ENCODE measurements at places on chromosomes 16 and 17.

DNA sequence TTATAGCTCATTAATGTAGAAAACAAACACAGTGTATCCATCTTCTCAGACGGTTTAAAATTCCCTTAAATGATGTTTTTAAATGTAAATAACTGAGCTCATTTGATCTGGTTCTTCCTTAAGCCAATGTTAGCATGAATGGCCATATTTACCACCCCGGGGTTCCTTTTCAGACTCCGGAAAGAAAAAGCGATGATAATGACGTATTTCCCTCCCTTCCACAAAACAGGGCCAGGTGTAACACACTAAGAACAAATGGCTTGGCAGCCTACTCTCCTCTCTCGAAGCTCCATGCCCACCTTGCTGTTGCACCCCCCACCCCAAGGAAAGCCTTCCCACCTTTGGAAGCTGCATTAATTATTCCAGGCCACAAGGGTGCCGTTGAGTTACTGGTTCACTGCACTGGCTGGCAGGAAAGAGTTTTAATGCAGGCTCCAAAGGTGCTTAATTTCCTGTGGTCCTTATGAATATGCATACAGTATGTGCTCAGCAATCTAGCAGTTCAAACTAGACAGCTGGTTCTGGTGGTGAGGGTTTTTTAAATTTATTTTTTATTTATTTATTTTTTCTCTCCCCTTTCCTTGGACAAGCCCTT, 378.9 kb downstream of the WWOX start:
- no peak for DNase-seq

- DNase-seq = no peak
Observed at GRCh38 chr17:55336426-55336825, 71.7 kb downstream of the HLF start.

GRCh38 chr17:8069587-8069860, 18.0 kb downstream of the ALOX12B start:
- DNase-seq = no peak

DNA sequence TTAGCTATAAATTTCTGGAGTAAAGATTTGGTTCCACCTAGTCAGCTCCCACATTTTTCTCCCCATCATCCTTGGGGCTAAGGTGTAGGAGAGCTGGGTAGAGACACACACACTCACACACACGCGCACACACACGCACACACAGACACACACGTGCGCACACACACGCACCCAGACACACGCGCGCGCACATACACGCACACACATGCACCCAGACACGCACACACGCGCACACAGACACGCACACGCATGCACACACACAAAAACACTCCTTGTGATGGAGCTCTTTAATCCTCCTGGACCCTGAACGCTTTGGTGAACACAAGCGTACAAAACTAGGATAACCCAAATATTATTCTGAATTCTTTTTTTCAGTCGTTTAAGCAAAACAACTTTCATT, 253.6 kb downstream of the C16orf95 start:
- DNase-seq = no peak

DNA sequence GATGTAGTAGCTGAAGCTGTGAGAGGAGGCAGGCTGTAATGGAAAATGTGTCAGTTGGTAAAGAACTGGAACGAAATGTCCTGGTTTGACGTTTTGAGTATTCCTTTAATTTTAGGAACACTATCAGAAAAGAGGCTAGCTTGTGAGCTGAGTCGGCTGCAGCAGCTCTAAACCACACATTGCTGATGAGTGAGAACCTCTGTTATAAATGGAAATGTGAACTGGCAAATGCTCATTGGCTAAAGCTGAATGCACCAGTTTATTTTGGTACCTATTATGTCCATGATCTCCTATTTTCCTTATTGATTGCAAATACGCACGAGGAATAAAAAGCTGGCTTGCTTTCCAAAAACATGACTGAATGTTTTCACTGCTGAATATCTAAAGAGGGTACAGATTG, 11.0 kb upstream of the WIPI1 start:
- DNase-seq = no peak

GRCh38 chr17:38571833-38572668, 33.7 kb downstream of the SRCIN1 start:
- peak; percentile 62 for DNase-seq

DNA sequence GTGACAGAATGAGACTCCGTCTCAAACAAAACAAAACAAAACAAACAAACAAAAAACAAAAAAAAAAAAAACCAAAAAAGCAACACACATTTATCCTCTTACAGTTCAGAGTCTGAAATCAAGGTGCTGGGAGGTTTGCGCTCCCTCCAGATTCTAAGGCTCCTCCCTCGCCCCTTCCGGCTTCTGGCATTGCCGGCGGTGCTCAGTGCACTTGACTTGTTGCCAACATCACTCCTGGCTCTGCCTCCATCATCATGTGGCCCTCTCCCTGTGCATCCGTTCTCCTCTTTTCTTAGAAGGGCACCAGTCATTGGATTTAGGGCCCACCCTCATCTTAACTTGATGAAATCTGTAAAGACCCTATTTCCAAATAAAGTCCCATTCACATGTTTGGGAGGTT, 73.8 kb downstream of the RBFOX3 start:
- DNase-seq = no peak

DNA sequence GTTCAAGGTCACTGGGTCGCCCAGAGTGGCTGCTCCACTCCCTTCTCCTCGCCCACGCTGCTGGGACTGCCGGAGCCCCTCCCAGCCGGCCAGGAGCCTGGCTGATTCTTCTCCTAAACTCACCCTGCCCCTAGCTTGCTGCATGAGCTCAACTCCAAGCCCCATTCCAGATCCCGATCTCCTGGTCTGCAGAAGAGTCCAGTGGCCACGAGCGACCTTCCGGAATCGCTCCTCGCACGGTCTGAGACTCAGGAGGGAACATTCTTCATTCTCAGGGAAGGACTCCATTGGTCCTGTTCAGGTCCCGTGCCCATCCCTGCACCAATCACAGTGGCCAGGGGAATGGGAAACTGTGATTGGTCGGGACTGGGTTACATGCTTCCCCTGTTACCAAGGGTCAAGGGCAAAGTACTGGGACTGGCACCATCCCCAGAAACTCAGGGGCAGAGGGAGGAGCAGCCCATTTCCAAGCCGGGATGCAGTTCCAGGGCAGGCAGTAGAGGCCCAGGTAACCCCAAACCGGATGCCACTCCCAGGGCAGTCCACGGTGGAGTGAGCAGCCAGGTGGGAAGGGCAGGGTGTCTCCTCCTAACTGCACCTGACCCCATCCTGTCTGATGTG, 24.5 kb upstream of the CIBAR2 start:
- no peak for DNase-seq

DNA sequence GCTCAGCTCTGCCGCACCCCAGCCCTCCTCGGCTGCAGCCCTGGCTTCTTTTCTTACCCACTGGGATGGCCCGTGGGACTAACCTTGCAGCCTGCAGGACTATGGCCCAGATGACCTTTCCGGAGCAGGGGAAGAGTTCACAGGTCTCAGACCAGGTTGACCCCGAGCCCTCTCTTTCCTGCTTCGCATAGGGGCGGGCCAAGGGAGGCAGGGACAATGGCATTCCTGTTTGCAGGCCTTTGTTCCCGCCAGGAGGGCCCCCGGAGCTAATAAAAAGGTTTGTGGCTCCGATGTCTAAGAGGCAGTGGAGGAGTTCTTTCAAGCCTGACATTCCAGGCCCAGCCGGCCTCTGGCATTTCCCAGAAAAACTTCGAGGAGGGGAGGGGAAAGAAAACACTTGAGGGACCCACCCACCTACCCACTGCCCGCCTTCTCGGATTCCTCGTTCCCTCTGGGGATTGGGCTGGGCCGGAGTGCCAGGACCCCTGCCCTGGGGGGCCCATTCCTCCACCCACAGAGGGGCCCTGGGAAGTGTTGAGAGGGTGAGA, 5.8 kb upstream of the SOCS3 start:
- DNase-seq = no peak

DNA sequence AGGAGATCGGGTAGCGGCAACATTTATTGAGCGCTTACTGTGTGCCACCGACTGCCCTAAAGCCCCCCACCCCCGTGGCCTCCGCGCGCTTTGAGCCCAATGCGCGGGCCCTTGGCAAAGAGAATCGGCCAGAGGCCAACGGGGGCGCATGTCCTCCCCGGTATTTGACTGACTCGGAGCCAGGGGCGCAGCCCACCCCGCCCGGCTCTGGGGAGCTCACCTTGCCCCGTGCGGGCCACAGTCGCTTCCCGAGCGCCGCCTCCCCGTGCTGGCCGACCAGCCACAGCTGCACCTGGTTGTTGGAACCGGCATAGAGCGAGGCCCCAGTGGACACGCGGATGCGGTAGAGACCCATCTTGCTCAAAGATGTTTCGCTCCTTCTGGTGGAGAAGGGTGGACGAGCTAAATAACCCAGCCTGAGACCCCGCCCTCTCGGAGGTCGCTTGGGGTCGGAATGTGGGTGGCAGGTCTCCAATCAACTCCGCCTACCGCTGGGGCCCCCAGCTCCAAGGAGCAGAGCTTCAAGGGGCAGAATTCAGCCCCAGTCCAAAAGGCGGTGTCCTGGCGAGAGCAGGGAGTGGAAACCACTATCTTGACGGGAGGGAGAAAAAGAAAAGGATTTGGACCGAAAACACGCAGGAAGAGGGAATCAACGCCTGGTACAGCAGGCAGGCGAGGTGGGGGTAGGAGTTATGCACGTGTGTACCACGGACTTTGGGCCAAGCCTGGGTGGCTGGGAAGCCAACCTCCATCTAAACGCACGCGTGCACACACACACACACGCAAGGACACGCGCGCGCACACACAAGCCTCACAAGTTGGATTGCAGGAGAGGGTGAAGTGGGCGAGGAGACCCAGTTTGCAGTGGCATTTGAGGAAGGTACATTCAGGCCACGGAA, at the start of gene ALOX15:
ALOX15 (minus strand) TSS at position 382 of the 899 bp plus-strand sequence; CDS start at position 355, 27 bp downstream.
- no peak for DNase-seq

GRCh38 chr16:2938206-2938605, 25.9 kb upstream of the KREMEN2 start:
- no peak for DNase-seq

DNA sequence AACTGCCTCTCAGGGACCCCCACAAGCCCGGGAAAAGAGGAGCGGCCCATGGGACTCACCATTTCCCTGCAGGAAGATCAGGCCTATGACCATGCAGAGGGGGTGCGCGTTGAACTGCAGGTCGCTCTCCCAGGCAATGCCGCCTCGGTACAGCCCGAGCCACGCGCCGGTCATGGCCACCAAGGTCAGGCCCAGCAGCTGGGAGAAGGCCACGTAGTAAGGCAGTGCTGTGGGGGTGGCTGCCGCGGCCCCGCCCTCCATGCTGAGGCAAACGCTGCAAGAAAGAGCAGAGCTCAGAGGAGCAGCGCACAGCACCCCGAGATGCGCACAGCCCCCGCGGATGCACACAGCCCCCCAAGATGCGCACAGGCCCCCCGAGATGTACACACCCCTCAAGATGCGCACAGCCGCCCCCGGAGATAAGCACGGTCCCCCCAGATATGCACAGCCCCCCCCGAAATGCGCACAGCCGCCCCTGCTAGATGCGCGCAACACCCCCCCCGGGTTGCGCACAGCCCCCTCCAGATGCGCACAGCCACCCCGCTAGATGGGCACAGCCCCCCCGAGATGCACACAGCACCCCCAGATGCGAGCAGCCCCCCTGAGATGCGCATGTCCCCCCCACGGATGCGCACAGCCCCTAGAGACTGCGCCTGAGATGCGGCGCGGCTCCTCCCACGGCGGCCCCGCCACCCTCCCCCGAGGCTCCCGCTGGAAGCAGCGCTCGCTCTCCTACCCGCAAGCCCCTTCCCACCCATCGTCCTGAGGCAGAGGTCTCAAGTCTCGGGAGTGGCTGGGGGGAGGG, 8.6 kb downstream of the CYB561 start:
- no peak for DNase-seq

DNA sequence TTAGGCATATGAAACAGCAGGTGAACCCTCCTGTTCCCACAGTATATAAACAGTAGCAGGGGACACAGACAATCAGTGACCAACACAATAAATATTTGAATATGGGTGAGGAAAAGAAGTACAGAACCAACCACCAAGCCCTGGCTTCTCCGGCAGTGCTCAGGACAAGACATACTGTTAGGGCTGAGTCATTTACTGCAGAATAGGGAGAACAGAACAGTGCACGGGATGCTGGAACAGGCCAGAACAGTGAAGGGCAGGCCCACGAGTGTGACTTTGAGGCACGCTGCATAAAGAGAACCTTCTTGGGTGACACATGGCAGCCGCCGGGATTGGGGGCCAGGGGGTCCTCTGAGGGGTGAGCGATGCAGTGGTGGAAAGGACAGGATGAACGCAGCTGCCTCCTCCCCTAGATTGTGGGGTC, 160.4 kb downstream of the CMIP start:
- DNase-seq = no peak

DNA sequence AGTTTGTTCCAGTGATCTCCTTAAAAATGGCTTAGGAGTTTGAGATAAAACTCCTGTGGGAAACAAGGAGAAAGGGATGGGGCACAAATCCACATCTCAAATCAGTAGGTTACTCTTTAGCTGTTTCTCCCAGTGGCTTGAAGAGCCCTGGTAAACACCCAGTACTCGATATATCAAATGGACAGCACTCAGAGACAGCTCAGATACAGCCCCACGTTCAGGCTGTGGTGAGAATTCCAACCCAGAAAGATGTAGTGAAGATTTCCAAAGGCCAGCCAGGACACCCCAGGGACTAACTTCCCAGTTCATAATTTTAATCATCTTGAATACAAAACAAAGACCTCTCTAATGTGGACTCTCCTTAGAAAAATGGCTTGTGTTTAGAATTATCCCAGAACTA, 6.4 kb upstream of the VEZF1 start:
- no peak for DNase-seq

DNA sequence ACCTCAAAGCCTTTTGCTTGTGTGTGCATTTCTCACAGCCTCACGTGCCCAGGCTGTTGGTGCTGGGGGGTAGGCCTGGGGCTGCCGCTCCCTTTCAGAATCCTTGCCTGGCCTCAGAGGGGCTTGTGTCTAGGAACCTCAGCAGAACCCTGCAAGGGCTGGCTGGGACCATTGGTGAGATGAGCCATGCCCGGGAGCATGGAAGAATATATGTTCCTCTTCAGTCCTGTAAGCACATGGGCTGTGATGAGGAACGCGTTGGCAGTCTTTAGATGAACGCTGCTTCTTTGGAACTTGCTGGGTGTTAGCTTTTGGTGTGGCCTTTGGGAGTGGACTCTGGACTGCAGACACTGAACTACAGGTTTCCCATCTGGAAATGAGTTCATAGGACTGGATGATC, 32.0 kb upstream of the SLC5A10 start:
- DNase-seq = no peak

GRCh38 chr17:83009414-83010205, 69.8 kb upstream of the METRNL start:
- DNase-seq = no peak
